ENCODE measurements at places on chromosomes 3 and 15.

DNA sequence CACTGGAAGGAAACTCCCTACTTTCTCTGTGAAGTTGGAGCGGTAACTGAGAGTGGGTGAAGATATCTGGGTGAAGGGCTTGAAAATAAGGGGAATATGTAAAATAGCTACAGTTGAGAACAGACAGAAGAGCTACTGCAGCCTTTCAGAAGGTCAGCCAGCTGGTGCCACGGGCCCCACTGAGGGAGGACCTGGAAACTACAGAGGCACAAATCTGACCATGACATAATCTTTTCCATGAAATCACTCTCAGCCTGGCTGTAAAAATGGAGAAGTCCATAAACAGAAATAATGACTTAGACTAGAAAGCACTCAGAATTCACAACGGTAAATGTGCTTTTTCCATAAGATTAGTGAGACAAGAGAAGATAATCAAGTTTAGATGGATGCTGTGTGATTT is 46.4 kb downstream of the ST3GAL6 start:
- no peak for DNase-seq

GRCh38 chr15:83940136-83940535 is 286.2 kb downstream of the ADAMTSL3 start:
- DNase-seq: no peak

GRCh38 chr15:63191895-63192618 is 2.7 kb downstream of the RAB8B start:
- no peak for DNase-seq

- peak; percentile 66 for DNase-seq
These were observed 6.4 kb upstream of the DNAAF4 start for GRCh38 chr15:55514414-55514850.

- no peak for DNase-seq
These were observed 269.2 kb downstream of the MECOM start for GRCh38 chr3:169394316-169394715.

DNA sequence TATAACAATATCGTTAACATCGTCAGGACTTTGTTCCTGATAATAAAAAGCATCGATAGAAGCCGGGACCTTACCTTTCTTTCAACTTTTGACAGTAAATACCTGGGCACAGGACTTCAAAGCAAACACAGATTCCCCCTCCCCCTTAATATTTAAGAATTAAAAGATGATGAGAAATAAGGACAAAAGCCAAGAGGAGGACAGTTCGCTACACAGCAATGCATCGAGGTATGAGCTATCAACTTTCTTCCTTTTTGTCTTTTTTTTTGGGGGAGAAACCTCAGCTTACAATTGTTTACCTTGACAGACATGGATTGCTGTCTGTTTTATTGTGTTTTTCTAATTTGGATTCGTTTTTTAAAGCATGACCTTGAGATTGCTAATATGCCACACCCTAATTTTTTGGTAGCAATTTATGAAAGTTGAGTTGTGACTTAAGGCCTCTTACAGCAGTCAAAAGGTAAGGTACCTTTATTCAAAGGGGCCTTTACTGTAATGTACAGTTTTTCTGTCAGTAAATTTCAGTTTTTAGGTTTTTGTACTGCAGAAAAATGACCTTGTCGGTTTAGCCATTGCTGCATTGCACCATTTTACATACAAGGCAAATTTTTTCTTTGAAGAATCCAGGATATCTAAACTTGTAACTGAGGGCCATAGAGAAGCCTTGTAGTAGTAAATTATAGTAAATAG is 1.1 kb downstream of the CHD2 start:
- no peak for DNase-seq

GRCh38 chr3:169764312-169764881 is 463 bp downstream of the TERC start:
- no peak for DNase-seq

DNA sequence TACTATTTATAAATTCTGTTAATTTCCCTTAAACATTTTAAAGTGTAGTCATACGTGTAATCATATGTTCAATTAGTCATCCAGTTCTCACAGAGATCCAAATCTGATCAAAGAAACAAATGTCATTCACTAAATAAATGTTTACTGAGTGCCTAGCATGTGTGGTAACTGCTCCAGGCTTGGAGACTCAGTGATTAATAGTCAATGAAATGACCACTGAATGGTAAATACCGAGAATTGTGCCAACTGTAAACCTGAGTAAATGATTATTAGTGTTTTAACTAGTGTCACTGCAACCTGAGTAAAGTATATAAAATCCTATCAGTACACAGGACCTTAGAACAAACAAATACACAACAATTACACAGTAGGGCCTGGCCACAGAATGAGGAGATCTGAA is 52.3 kb downstream of the SH3GL3 start:
- no peak for DNase-seq

DNA sequence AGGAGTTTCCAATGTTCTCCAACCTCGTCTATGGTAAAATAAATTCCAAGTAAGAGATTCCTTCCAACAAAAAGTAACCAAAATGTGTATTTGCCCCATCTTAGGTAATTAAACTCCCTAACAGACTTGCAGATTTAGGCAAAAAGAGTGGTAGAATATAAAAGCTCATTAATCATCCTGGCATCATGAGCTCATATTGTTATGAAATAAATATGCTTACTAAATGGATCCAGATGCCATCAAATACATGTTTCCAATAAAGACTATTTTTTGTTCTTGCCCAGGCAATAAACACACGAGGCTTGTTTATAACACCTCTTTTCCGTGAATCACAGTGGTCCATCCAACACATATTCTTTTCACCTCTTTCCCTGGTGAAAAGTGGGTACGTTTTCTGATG is 189.4 kb downstream of the THSD4 start:
- DNase-seq: no peak

GRCh38 chr3:190173426-190173825 is 52.7 kb upstream of the P3H2 start:
- no peak for DNase-seq

GRCh38 chr3:41845826-41846225 is 116.1 kb downstream of the ULK4 start:
- DNase-seq: no peak

DNA sequence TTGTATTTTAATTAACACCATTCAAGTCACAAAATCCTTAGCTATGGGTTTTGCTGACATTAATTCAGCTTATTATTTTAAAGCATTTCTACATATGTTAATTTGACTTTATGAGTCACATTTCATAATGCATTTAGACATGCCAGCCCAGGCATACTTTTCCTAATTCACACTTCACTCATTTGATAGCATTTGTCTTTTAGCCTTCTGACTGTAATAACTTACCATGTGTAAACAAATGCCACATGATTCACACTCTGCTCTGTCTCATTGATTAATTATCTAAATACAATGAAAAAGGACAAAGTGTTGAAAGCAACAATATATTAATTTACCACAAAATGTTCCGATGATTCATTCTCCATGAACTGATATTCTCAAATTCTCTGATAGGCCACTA is 927.8 kb upstream of the EPHA6 start:
- DNase-seq: no peak

DNA sequence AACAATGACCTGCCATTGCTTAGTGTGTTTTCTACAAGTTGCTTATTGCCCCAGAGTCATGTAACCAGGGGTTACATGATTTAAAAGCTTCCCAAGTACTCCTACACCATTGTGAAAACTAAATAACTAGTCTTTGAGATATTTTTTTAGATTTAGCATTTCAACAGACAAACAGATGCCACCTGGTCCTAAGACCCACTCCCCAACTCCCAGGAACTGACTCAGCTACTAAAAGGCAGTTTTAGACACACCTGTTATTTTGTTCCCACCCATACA is 28.1 kb upstream of the KBTBD12 start:
- DNase-seq: no peak

GRCh38 chr3:32946973-32947788 is 4.3 kb upstream of the CCR4 start:
- no peak for DNase-seq

- no peak for DNase-seq
These were observed 40.1 kb downstream of the REC114 start for GRCh38 chr15:73483053-73483452.

- no peak for DNase-seq
These were observed 28.6 kb upstream of the SPATA12 start for GRCh38 chr3:57031631-57032541.

DNA sequence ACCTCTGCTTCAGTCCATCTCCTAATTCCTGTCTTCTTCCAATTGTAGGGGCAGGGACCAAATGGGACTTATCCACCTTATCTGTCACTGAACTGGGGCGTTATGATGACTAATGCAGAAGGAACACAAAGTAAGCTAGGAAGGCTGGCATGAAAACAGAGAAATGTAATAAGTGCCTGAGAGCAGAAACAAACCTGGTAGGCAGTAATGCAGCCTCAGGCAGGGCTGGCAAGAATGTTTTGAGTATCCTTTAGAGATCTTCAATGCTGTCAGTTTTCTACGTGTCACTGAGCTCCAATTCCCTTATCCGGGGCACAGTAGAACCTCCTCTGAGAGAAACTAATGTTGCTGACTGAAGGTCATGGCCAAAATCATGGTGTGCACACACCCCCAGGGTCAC is 246.2 kb upstream of the TBL1XR1 start:
- no peak for DNase-seq

DNA sequence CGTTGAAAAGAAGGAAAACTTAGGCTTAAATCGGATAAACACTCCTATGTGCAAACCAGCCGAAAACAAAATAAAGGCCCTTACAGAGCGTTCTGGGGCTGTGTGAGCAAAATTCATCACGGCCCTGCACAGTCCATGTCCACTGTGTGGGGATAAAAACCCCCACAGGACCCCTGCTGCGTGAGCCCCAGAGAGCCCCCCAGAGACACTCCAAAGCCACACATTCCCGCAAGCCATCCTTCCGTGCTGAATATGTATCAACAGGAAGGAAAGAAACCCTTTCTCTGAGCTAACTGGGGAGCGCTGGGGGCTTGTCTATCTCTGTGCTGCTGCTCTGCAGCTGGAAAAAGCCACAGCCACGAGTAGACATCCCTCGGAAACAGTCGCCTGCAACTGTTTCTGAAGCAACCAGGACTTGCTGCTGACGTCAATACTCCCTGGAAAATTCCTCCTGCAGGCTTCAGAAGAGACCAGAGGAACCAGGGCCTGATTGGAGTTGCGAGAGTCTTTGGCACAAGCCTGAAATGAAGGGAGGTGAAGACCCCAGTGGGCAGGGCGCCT is 72.7 kb downstream of the NUP210 start:
- no peak for DNase-seq

DNA sequence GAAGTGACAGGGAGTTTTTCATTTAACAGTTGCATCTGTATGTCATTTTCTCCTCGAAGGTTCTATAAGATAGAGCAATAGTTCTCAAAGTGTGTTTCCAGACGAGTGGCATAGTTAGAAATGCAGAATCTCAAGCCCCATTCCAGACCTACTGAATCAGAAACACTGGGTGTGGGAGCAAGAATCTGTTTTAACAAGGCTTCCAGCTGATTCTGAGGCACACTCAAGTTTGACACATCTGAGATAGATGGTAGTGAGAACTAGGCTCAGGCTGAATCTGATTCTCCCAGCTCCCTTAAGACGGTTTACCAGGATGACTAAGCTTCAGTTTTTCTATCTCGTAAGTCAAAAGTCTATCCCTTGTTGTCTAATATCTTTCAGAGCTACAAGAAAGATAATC is 159.8 kb upstream of the NUDT16 start:
- DNase-seq: no peak

DNA sequence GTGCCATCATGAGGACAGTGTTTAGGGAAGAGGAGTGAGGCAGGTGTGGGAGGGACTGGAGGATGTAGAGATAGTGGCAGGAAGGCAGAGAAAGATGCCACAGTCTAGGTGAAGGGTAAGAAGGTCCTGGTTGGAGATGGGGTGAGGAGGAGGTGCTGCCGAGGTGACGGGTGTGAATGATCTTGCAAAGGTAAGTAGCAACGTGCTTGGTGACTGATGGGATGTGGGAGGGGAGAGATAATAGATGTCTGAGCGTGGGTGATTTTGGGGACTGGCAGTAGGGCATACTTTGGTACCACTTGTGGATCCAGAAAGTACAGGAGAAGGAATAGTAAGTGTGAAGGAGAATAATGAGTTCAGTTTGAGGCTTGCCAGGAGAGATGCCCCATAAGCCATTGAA is 27.2 kb downstream of the EPHB3 start:
- no peak for DNase-seq

DNA sequence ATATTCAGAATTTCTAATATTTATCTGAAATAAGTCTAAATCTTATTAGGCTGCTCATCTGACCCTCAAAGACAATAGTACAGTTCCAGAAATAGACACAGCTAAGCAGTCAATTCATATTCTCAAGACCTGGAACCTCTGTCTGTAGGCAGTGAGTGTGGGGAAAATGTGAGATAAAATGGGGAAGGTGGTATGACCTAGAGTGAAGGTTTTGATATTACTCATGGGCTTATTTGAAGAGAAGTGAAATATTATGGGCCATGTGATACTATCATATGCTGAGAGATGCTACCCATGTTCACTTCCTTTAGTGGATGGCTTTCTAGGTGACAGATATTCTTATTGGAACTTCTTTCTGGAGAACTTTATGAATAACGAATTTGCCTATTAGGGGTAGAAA is 33.5 kb downstream of the TGFBR2 start:
- no peak for DNase-seq

DNA sequence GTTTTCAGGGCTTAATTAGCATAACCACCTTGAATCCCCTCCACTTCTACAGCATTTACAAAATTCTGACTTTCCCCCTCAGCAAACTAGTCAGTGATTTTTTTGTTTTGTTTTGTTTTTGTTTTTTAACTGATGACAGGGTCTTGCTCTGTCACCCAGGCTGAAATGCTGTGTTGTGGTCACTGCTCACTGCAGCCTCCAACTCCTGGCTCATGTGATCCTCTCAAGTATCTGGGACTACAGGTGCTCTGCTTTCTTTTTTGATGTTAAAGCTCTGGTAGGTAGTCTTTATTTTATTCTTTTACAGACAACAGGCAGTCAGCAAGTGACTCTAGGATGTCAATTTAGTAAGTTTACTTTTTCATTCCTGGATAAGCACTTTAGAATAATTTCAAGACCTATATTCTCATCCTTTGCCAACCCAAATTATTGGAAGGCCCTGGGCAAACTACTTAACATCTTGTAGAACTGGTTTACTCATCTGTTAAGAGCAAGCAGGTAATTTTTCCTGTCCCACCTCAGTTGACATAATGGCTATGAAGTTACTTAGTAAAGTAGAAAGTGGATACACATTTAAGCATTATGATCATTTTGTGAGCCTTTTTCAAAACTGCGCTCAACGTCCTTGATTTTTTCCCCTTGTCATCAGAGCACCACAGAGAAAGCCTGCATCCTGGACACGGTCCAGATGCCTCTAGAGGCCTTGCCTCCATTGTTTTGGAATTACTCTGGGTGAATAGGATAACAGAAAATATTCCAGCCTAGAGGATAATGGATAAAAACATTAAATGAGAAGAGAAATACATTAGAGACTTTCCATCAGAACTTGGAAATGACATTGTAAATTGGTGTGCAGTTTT is 69.9 kb upstream of the NDUFB4 start:
- DNase-seq: no peak

- DNase-seq: no peak
These were observed 108.7 kb downstream of the RARB start for GRCh38 chr3:25536521-25537391.

GRCh38 chr3:187719628-187720336 is 17.4 kb upstream of the RTP2 start:
- no peak for DNase-seq

Measured in NCI-H510A (cell line).